Activated B cell treated with CpG ODN at 0.5 μM for 24 hours (primary cell): ENCODE measurements at places on chromosomes 3 and 15. TPM values are rescaled to one million over a fixed set of nuclear protein-coding genes. Genes with fewer than 3 reads are reported as not detected.
A peak's percentile ranks its signal among the peaks of the same experiment; 100 is the strongest.

- H3K36me3 ChIP-seq: no peaks in the 10 kb centered on the region
- peaks cover 34% of the 10 kb centered on the region for H3K27me3 ChIP-seq
- DNase-seq: no peak
- no peak overlapping the region for H3K27ac ChIP-seq
- H3K4me3 ChIP-seq: no peak overlapping the region
These were observed 192.8 kb upstream of the LINGO1 start for GRCh38 chr15:77825546-77825945.

ANKRD63 gene
- total RNA-seq: 0.32 TPM in 1 of 2 replicates, not detected in the other

DNA sequence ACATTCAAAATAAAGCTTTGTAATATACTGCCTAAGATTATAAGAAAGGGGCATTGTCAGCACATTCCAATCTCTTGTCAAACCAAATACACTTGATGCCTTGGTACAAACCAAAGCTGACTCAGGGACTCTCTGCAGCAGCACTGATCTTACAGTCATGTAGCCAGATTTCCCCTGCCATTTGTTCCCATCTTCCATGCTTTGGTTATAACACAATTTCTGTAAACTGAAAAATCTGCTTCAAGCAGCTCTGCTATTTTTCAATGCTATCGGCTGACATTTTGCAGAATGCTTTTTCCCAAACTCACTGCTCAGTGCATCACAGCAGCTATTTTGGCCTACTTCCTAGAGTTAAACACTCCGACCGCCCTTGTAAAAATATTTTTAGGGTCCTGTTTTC lies 18.2 kb downstream of the PLOD2 start:
- H3K27ac ChIP-seq: no peak overlapping the region
- no peaks in the 10 kb centered on the region for H3K4me1 ChIP-seq
- no peak overlapping the region for H3K4me3 ChIP-seq
- no peaks in the 10 kb centered on the region for H3K27me3 ChIP-seq
- H3K36me3 ChIP-seq: no peaks in the 10 kb centered on the region
- DNase-seq: no peak

RETNLB gene
- not detected in 2 replicates for total RNA-seq

DNA sequence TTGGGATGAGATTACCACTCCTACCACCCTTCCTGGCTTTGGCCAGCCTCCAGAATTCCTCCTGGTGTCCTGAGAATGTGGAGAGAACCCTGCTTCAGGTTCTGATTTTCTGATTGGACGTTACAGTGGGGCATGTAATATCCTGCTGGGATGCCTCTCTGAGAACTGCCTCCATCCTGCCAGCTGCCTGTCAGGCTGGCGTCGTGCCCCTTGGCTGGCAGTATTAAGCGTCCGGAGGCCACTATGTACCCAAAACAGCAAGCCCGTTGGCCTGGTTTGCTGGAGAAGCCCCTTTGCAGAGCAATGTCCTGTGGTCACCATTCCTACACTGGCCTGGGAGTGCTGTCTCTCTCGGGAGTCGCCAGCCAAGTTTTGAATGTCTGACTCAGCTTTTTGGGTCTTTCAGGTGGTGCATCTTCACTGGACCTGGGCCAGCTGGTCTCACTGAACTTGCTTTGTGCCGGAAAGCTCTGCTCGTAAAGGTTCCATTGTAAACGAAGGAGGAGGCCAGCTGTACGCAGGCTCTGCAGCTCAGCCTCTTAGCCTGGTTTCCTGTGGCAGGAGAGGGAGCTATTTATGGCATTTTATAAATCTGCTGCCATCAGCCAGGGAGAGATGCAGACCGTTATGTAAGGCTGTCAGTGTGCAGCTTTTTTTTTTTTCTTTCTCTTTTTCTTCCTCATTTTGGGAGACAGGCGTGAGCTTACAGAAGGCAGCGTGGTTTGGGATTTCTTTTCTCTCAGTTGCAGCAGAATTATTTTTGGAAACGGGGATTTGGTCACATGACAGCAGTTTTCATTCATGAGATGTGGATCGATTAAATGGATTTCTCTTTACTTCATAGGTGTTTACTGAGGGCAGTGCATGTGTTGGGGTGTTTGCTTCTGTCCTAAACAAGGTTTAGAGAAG lies 19.0 kb upstream of the TRAK1 start:
- peaks cover 10% of the 10 kb centered on the region for H3K36me3 ChIP-seq
- DNase-seq: no peak
- peaks cover 86% of the 10 kb centered on the region for H3K4me1 ChIP-seq
- H3K27ac ChIP-seq: peak overlapping the region; percentile 80
- no peaks in the 10 kb centered on the region for H3K27me3 ChIP-seq

GRCh38 chr15:64870353-64870752 lies 28.6 kb downstream of the PLEKHO2 start:
- H3K4me3 ChIP-seq: no peak overlapping the region
- no peak for DNase-seq
- H3K27me3 ChIP-seq: no peaks in the 10 kb centered on the region
- H3K4me1 ChIP-seq: peaks cover 24% of the 10 kb centered on the region
- no peak overlapping the region for H3K27ac ChIP-seq

DNA sequence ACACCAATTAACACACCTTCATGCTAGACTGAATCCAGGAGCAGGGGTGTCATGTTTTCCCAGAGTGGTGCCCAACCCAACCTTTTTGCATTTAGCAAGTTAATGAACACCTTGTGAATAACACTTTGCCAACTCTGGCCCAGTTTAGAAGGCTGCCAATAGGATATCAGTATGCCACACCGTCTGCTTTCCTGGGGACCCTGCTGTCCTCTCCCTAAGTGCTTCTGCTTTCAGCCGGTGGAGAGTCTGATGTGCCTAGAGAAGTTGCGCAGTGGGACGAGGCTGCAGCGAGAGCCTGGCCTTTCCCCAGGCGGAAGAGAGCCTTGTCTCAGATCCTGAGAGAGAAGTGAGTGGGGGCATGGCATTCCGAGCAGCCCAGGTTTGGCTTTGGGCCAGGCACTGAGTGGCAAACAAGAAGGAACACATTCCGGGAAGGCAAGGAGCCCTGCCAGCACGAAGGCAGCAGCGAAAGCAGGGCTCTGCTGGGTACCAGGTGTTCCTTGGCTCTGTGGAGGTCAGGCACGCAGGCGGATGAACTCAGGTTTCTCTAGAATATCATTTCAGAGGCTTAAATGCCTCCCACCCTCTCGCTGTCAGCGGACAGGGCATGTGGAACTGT lies 36.9 kb downstream of the SENP8 start:
- no peak for DNase-seq
- H3K36me3 ChIP-seq: no peaks in the 10 kb centered on the region
- peaks cover 6% of the 10 kb centered on the region for H3K4me1 ChIP-seq
- no peaks in the 10 kb centered on the region for H3K27me3 ChIP-seq
- peak overlapping the region; percentile 82 for H3K4me3 ChIP-seq
- no peak overlapping the region for H3K27ac ChIP-seq

DNA sequence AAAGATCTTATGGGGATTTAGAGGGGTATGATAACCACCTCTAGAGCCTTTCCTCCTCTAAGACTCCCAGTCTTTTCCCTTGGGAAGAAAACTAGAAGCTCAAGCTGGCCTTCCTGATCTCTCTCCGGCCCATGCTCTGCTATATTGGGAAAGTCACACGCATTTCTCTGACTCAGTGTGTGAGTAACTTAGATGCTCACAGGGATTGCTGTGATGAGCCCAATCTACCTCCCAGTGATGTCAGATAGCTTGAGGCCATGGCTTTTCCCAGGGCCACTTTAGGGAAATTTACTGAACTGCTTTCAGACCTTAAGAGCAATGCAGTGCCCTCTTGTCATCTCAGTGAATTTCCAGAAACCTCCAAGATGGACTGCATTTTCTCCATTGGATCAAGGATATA lies 8.6 kb upstream of the ST8SIA2 start:
- H3K36me3 ChIP-seq: no peaks in the 10 kb centered on the region
- no peak overlapping the region for H3K27ac ChIP-seq
- no peak for DNase-seq

ESYT3 gene
- total RNA-seq: not detected in 2 replicates

LRRC31 gene
- total RNA-seq: not detected in 2 replicates

DNA sequence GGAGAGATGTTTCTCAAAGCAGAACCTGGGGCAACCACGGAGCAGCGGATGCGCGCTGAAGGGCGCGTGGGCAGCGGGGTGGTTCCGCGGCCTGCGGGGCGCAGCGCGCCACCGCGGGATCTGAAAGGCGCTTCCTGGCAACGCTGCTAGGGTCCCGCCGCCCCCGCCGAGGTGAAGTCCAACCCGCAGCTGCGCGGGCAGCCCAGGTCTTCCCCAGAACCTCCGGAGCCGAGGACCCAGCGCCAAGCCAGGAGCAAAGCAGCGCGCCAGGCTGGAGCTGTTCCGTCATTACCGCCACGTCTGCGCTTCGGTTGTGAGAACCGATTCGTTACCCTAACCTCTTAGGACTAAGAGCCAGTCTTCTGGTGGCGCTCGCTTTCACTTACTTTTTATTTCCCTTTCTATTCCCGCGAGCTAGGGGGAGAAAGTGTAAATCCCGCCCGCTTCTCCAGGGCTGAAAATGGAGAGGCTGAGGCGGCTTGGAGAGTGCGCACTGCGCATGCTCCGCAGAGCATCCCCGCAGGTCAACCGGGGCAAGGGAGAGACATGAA lies 3.2 kb upstream of the GABRG3 start:
- DNase-seq: no peak
- H3K4me3 ChIP-seq: no peak overlapping the region

CHRNA5 gene
- total RNA-seq: 1.3 TPM in 2 replicates

GOLGA6L9 gene
- total RNA-seq: 2.0 and 2.4 TPM in 2 replicates

DNA sequence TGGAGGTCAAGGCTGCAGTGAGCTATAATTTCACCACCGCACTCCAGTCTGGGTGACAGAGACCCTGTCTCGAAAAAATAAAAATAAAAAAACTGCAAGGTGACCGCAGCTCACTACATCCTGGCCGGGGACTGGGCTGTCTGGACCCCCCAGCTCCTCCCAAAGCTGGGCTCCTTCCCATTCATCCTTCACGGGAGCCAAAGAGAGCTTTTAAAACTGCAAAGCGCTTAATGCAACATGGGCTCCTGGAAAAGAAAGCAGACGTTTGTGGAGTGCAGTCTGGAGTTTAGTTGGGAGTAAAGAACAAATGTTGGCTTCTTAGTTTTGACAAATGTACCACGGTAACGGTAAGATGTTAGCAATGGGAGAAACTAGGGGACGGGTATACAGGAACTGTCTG lies 12.1 kb downstream of the PLXND1 start:
- H3K27me3 ChIP-seq: peaks cover 14% of the 10 kb centered on the region
- H3K4me3 ChIP-seq: no peak overlapping the region
- DNase-seq: no peak
- H3K4me1 ChIP-seq: peaks cover 24% of the 10 kb centered on the region
- no peaks in the 10 kb centered on the region for H3K36me3 ChIP-seq
- H3K27ac ChIP-seq: no peak overlapping the region

SNTN gene
- not detected in 2 replicates for total RNA-seq

GRCh38 chr15:69997161-69997485 lies 100.6 kb downstream of the TLE3 start:
- H3K4me1 ChIP-seq: peaks cover 95% of the 10 kb centered on the region
- no peak overlapping the region for H3K27ac ChIP-seq
- no peak overlapping the region for H3K4me3 ChIP-seq
- no peak for DNase-seq

DNA sequence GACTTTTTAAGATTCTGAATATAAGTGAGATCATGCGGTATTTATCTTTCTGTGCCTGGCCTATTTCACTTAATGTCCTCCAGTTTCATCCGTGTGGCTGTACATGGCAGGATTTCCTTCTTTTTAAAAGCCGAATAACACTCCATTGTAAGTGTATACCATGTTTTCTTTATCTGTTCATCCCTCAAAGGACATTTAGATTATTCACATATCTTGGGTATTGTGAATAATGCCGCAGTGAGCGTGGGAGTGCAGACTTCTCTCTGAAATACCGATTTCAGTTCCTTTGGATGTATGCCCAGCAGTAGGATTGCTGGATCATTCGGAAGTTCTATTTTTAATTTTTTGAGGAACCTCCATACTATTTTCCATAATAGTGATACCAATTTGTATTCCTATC lies 136.1 kb downstream of the APBA2 start:
- H3K27ac ChIP-seq: no peak overlapping the region
- no peak for DNase-seq
- no peaks in the 10 kb centered on the region for H3K27me3 ChIP-seq
- no peaks in the 10 kb centered on the region for H3K4me1 ChIP-seq
- no peaks in the 10 kb centered on the region for H3K36me3 ChIP-seq

GRCh38 chr15:101540480-101541239 lies 51.2 kb upstream of the PCSK6 start:
- H3K27ac ChIP-seq: no peak overlapping the region
- H3K36me3 ChIP-seq: no peaks in the 10 kb centered on the region
- DNase-seq: no peak

PCOLCE2 gene
- not detected in 2 replicates for total RNA-seq

- H3K36me3 ChIP-seq: no peaks in the 10 kb centered on the region
- H3K27me3 ChIP-seq: peaks cover 4% of the 10 kb centered on the region
- DNase-seq: no peak
- no peak overlapping the region for H3K4me3 ChIP-seq
These were observed 10.8 kb downstream of the MINAR1 start for GRCh38 chr15:79442911-79443310.

ZNF501 gene
- 6.2 and 6.5 TPM in 2 replicates for total RNA-seq

DNA sequence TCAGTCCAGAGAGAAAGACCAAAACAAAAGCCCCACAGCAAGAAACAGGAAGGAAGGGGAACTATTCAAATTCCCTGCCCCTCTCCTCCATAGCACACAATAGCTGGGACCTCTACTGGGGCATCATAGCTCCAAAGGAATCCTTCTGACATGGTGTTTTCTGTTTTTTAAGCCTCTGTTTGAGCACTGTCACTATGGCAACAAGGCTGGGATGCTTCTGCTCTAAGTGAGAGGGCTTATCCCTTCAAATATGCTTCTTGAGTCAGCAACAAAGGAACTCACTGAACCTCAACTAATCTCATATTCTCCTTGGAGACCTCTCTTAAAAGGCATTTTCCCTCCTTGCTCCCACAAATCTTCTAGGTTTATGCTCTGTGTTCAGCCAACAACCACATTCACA lies 40.5 kb downstream of the MYLK start:
- no peak overlapping the region for H3K4me3 ChIP-seq
- no peaks in the 10 kb centered on the region for H3K27me3 ChIP-seq
- DNase-seq: no peak

- H3K27ac ChIP-seq: no peak overlapping the region
- H3K4me1 ChIP-seq: no peaks in the 10 kb centered on the region
- H3K4me3 ChIP-seq: no peak overlapping the region
- no peak for DNase-seq
- H3K27me3 ChIP-seq: no peaks in the 10 kb centered on the region
- no peaks in the 10 kb centered on the region for H3K36me3 ChIP-seq
These were observed 435.6 kb upstream of the ATP10A start for GRCh38 chr15:26298659-26299170.
